Foreskin fibroblast (primary cell): ENCODE measurements at places on chromosomes 7 and 10.

DNA sequence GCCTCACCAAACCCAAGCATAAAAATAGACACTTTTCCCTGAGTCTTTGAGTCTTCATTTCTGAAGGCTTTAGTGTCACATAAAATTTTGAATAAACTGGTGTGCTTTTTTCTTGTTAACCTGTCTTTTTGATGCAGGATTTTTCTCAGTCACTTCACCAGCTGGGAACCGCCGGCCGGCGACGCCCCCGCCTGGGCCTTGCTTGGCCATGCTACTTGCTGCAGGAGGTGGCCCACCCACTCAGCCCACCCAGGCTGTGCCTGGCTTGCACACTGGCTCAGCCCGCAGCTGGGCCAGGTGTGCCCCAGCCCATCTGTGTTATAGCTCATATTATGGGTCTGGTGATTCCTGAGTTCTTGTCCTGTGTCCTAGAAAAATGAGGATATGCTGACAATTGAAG, 247.4 kb upstream of the CACNA2D1 start:
- DNase-seq = no peak

- DNase-seq = no peak
These were observed 37.0 kb downstream of the GPR22 start for GRCh38 chr7:107506674-107507339.

- DNase-seq = no peak
These were observed 83.4 kb upstream of the ODAD2 start for GRCh38 chr10:28082316-28082715.

DNA sequence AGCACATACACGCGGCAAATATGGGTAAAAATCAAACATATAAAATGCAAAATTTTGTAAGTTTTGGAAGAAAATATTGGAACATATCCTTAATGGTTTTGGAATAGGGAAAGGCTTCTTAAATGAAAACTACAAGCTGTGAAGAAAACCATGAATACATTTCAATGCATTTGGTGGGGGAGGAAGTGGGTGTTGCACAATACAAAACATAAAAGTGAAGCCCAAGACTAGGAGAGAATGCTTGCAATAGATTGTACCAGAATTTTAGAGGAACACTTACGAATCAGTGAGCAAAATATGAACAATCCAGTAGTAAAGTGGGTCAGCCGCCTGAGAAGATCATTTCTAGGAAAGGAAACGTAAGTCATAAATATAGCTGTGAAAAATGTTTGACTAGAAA, 322.6 kb upstream of the MKI67 start:
- no peak for DNase-seq

DNA sequence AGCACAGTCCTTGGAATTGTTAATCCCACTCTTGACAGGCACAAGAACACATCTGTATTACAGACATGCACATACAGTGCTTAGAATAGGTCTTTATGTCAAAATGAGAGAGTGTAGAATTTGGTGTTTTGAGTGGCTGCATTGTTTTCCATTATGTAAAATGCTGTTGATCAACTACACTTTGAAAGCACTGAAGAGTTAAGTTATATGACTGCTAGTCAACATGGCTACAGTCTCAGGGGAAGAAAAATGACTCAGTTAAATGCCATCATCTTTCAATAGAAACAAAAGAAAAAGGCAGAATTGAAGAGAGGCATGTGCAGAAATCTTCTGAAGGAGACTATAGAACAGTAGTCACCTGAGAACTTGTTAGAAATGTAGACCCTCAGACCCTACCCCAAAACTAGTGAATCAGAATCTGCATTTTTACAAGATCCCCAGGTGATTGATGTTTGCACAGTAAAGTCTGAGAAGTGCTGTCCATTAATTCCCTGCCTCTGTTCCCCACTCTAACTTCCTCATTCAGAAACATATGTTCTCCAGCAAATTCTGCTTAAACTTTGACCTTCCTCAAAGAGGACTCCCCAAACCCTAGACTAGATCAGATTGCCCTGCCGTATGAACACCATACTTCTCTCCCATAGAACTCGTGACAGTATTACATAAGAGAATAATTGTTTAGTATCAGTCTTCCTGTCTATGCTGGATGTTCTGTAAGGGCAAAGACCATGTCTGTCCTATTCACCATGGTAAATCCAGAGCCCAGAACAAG, 16.0 kb downstream of the SND1 start:
- no peak for DNase-seq

DNA sequence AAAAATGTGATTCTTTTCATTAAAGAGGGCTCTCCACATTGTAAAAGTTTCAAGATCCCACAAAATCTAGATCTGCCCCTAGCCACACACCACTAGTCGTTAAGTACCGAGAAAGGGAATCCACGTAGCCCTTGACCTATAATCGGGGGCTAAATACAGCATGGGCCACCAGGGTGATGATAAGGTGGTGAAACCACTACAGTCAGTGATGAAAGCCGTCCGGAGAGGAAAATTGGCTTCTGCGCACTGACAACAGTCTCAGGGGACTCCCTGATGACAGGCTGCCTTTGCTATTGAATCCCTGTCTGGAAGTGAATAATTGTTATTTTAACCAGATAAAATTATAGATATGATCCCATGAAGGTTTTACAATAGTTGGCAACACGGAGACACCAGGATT, 4.6 kb downstream of the TECTB start:
- no peak for DNase-seq

- DNase-seq = no peak
These were observed 50.1 kb downstream of the ARHGAP12 start for GRCh38 chr10:31878486-31878885.

DNA sequence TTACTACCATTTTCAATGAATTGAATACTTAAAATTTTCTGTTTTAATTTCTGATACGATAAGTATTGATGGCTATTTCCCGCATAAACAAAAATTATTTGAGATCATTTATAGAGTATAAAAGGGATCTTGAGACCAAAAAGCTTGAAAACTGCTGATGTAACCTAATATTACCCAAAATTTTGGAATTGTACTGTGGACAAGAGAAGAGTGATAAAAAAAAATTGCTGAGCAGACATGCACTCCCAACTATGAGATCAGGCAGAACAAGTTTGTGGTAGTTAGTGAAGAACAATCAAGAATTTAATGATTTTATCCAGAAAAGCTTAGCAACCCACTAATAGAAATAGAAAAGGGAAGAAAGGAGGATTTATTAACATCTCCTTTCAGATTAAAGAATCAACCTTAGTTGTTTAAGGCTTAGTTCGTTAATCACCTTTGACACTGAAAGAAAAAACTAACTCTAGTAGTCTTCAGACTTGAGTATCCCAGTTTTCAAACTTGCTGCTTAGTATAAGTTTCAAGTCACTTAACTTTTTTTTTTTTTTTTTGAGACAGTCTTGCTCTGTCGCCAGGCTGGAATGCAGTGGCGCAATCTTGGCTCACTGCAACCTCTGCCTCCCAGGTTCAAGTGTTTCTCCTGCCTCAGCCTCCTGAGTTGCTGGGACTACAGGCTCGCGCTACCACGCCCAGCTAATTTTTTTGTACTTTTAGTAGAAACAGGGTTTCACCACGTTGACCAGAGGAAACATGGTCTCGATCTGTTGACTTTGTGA, 50.6 kb upstream of the ZC3HAV1 start:
- DNase-seq = no peak

- no peak for DNase-seq
These were observed 24.1 kb downstream of the KAZALD1 start for GRCh38 chr10:101085846-101086245.

DNA sequence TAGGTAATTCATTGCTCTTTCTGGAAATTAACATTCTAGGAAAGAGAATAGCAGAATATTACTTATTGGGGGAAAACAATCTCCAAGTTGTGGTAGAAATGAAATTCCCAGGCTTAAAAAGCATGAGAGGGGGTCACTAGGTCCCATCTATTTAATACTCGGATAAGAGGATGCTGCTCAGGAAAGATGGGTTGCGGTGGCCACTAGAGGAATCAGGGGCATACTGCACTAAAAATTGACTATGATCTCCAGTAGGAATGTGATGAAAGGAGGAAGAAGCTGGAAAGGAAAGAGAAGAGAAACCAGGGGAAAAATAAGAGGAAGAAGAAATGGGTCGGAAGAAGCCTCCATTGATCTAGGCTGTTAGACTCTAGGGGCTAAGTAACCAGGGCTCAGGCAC, 192.8 kb downstream of the GPAM start:
- no peak for DNase-seq

GRCh38 chr10:103626178-103626577, 132.7 kb downstream of the NEURL1 start:
- no peak for DNase-seq

DNA sequence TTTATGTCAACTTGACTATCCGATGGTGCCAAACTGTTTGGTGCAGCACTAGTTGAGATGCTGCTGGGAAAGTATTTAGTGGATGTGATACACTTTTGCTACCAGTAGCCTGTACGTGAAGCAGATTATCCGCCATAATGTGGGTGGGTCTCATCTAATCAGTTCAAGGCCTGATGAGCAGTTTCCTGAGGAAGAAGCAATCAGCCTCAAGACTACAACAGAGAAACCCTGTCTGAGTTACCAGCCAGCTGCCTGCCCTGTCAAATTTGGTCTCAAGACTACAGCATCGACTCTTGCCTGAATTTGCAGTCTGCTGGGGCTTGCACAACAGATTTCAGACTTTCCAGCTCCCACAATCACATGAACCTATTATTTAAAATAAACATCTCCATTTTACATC, 10.9 kb upstream of the RBP3 start:
- DNase-seq = no peak

GRCh38 chr7:112021379-112022044, 184.7 kb downstream of the DOCK4 start:
- no peak for DNase-seq

DNA sequence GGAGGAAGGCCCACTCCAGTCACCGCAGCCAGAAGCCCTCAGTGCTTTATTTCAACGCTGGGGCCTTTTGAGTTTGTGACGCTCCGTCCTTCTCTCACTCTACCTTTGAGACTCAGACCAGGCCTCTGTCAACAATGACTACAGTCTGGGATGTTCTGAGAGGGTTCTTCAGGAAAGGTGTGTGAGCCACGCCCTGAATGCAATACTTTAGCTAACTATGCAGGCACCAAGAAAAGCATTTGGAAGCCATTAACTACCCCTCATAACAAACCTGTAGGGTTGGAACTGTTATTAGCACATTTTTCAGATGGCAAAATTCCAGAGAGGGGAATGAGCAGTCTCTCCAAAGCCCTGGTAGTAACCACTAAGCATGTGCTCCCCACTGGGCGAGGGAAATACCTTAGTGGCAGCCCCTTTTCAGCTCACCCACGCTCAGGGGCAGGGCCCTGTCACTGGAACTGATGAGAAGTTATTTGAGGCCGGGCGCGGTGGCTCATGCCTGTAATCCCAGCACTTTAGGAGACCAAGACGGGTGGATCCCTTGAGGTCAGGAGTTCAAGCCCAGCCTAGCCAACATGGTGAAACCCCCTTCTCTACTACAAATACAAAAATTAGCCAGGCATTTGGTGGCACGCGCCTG, 5.7 kb upstream of the ARPC1B start:
- no peak for DNase-seq

- no peak for DNase-seq
These were observed 6.6 kb upstream of the RELN start for GRCh38 chr7:103996017-103996551.

- peak; percentile 41 for DNase-seq
These were observed 57.8 kb downstream of the BAMBI start for GRCh38 chr10:28734938-28735759.

- no peak for DNase-seq
These were observed 99.9 kb downstream of the PRLHR start for GRCh38 chr10:118495499-118495898.

GRCh38 chr7:82384051-82384464, 59.5 kb downstream of the CACNA2D1 start:
- no peak for DNase-seq

- DNase-seq = peak; percentile 50
These were observed 54.5 kb downstream of the GBF1 start for GRCh38 chr10:102299873-102300272.

- DNase-seq = no peak
These were observed 57.6 kb downstream of the GTF2IRD1 start for GRCh38 chr7:74511345-74511744.

- no peak for DNase-seq
These were observed 19.4 kb upstream of the MINDY3 start for GRCh38 chr10:15879663-15880062.

DNA sequence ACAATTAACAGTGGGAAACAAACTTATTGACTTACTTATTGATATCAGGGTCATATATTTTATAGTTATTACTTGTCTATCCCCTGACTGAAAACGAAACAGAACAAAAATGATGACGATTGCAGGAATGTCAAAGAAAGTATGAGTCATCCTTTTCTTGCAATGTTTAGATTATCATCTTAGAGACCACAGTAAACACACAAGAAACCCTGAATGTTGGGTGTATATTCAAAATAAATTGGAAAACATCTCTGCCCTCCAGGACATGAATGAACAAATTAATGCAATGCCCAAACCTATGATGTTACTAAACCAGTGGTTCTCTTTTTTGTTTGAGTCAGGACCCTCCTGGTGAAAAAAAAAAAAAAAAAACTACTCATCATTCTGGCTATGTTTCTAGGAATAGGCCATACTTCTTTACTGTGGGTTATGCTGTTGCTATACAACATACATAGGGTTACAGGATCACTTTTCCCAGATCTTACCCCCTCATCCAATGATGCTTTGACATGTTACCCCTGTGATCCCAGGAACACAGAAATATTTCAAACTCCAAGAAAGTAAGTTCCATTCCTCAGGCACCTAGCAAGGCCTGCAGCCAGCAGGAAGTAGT, 623.4 kb upstream of the IGFBP3 start:
- DNase-seq = peak; percentile 44

DNA sequence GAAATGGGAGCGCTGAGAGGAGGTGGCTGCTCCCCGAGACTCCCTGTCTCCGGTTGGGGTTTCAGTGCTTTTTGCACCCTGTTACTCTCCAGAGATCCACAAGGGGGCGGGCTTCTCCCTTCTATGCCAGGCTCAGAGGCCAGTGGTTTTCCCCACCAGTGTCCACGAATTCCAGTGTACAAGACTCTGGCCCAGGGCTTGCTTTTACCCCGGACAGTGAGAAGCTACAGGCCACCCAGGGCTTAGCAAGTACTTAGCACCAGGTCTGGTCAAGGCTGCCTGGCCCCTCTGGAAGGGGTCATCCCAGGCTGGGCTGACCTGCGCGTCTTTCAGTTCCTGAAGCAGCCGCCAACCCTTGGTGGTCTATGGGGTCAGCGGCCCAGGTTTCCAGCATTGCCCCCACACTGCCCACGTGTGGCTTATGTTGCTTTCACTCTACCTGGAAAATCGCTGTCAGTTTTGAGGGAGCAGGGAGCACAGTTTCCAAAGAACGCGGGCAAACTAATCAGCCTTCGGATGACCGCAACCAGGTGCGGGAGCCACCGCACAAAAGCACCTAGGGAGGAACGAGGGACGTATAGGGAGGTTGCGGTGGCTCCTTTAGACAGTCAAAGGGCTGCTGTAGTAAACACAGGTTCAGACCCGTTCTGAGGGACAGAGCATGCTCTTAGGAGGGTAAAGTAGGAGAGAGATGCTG, 6.8 kb downstream of the CYP26A1 start:
- DNase-seq = no peak

- no peak for DNase-seq
These were observed 120.9 kb downstream of the PLXNA4 start for GRCh38 chr7:132455378-132455777.

- no peak for DNase-seq
These were observed 98.2 kb upstream of the PITRM1 start for GRCh38 chr10:3270577-3271316.
